ENCODE measurements at places on chromosomes 13 and 19.

GRCh38 chr19:55546822-55547614 is 1.7 kb upstream of the SBK3 start:
- no peak for DNase-seq

DNA sequence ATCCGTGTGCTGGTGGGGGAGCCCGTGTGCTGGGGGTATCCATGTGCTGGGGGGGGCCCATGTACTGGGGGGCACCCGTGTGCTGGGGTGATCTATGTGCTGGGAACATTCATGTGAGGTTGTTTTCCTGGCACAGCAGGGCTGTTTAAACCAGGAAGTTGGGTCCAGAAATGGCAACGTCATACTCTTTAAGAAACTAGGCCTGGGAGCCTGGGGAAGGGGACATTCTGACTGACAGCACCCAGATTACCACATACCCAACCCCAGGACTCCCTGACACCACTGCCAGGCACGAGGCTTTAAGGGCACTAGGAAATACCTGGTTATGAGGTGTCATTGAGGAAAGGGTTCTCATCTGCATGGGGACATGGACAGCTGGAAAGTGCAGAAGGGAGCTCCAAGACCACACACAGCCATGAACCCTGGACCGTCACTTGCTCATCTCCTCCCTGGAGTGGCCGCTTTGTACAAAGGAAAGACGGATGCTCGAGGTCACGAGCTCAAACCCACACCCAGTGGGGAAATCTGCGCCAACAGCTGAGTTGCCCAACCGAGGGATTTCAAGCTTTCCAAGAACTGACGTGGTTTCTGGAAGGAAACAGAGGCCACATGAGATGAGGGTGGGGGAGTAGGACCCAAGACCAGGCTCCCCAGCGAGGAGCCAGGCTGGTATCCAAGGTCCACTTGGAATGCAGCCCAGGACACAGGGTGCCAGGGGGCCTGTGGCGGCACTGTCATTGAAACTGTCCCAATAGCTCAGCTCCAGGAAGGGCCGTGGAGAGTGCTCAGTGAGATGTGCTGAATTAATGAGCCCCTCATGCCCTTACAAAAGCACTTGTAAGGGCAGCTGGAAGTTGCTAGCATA is 40.9 kb downstream of the RAB20 start:
- no peak for DNase-seq

DNA sequence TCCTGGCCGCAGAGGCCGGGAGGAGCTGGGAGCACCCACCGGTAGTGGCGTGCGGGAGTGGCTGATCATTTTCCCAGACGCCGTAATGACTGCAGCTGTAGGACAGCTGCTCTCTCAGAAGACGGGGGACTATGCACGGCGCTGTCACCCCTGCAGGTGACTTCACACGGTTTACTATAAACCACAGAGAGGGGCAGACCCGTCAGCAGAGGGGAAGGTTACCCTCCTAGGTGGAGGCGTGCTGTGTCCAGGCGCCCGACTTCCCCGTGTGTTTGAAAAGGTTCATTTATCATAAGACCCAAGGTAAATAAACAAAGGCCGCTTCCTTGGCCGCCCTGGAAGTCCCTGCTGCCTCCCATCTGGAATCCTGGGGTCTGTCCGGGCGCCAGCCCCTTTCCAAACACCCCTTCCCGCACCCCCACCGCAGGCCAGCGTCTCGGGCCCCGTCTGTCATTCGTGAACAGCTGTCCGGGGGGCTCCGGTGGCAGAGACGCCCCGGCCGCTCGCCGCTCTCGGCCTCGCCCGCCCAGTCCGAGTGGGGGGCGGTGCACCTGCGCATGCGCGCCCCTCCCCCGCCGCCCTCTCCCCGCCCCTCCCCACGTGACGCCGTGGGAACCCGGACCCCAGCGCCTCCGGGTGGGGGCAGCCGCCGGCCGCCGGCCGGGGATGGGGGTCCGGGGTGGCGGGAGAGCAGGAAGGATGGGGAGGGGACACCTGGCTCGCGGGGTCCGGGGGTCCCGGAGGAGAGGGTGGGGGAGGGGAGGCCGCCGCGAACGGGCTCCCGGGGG is 915 bp downstream of the SHC2 start:
- peak; percentile 10 for DNase-seq

- peak; percentile 78 for DNase-seq
Measured at GRCh38 chr19:13850910-13851733, 25.8 kb upstream of the NANOS3 start.
